ENCODE measurements at places on chromosomes 3 and 15.

GRCh38 chr15:31305796-31306425 lies 20.7 kb upstream of the KLF13 start:
- DNase-seq = no peak

DNA sequence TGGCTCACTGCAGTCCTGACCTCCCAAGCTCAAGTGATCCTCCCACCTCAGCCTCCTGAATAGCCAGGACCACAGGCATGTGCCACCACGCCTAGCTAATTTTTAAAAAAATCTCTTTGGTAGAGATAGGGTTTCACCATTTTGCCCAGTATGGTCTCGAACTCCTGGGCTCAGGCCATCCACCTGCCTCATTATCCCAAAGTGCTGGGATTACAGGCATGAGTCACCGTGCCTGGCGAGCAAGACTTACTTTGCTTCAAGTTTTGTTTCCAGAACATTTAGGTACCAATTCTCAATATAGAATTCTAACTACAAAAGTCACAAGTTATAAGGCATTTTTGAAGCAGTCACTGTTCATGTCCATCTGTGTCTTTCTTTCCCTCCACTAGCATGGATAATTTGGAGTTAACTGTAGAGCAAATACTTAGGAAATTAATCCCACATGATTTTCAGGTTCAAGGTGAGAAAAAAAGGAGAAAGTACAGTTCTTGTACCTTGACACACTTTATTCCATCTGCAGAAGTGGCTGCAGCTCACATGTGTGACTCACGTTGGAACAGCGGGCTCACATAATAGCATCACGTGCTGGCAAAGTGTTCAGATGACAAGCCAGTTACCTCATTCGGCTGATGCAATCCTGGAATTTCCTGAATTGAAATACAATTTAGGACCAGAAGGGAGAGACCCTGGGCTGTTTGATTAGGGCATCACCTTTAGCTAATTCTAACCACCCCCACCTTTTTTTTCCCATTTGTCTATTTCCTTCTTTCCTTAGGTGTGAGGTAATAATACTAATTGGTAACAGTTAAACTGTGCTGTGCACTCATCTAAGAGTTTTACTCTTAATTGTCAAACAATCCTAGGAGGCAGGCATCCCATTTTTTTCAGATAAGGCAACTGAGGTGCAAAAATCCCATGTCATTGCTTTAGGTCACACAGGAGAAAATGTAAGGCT lies 46.9 kb upstream of the NEDD4 start:
- no peak for DNase-seq

DNA sequence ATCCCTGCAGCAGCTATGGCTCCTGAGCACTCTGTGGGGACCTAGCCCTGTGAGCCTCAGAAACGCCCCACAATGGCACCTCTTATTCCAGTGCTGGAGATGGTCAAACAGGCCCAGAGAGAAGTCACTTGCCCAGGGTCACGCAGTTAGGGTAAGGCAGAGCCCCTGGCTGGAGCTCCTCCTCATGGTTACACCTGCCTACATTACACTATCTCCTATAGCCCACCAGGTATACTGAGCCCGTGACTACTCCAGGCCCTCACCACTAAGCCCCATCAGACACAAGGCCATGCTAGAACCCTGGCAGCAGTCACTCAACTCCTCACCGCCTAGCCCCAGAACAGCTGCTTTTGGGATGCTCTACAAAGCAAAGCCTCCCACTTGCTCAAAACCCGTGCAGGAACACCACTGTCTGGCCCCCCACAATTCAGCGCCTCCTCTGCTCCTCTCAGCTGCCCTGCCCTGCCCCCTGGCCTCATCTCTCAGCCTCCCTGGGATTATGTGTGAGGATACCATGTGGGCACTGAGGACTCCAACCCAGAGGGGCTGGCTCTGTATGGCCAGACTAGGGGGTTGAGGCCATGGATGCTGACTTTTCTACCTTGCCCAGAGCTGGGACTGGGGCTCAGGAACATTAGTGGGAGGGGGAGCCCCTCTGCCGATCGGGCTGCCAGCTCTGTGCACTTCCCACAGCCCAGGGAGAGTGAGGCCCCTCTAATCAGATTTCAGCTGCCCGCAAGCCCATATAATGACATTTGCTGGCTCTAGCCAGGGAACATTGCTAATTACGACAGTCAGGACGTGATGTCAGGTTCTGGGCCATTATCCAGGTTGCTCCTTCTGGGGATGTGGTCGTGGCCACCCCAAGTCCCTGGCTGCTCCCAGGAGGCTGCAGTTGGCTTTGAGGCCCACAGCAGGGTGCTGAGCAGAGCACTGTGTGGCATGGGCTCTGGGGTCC lies 4.0 kb downstream of the NT5DC2 start:
- DNase-seq = no peak

DNA sequence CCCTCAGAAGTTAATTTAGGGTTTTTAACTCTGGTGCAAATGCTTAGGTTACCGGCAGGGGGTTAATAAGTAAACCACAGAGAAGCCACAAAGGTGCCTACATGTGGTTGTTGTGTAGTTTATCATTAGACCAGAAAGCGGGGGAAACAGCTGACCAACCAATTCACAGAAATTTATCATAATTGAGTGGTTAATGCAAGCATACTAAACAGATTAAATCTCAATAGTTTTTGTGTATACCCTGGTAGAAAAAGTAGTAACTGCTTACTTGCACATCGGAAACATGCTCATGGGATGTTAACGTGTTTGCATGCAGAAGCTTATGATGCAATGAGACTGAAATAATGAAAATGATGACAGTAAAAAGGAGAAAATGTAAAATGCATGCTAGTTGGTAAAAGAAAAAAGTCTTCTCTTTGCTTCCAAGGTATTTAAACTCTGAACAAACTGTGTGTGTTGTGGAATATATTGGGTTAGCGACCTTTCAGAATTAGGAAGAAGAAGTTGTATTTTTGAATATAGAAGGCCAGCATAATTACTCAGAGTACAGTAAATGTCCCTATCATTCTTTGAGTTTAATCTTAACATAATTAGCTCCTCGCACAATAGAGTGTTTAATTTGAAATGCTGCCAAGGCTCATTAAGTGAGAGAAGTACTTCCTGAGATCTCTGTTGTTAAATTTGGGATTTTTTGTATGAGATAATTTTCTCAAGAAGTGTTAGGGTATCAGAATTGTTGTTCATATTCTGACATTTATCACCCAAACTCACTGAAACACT lies 316.2 kb downstream of the PTPRG start:
- DNase-seq = no peak

DNA sequence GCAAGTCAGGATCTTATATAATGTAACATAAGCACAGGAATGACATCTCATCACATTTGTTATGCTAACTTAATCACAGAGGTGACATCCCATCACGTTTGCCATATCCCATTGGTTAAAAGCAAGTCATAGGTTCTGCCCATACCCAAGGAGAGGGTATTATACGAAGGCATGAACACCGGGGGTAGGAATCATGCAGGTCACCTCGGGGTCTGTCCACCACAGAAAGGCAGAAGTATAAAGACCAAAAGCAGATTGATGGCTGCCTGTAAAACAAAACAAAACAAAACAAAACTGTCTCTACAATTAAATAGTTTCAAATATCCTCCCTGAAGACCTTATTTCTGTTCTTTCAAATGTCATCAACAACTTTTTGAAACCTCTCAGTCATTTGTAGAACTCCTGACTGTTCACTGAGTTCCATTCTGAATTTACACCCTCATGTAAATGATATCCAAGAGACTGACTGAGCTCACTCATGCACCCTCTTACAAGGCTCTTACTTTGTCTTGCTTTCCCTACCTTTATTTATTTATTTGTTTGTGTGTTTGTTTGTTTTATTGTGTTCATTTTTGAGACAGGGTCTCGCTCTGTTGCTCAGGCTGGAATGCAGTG lies 22.7 kb upstream of the ZNF639 start:
- DNase-seq = no peak

DNA sequence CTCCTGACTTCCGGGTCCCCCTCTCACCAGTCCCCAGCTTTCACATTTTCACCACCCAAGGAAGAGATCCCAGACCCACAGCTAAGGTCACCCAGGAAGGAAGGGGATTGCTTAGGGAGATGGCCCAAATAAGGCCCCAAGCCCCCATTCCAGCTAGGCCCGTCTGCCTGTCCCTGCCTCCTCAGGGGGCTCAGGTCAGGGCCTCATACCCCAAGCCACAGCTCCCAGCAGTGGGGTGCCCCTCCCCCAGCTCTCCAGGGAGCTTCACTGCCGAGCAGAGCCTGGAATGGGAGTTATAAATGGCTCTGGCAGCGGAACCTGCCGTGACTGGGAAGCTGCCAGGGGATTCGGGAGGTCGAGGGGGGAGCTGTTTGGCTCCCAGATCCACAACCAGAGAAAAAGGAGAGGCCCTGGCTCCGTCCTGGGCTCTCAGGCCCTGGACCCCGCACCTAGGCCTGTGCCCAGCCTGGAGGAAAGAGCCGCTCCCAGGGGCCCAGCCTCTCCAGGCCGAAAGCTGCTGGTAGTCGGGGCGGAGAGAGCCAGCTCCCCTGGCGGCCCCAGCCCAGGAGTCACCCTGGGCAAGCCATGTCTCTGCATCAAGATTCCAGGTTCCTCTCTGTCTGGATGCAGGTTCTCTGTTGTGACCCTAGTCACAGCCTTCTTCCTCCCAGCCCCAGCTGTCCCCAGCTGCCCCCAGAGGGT lies 550 bp downstream of the CCDC9B start:
- DNase-seq = no peak

DNA sequence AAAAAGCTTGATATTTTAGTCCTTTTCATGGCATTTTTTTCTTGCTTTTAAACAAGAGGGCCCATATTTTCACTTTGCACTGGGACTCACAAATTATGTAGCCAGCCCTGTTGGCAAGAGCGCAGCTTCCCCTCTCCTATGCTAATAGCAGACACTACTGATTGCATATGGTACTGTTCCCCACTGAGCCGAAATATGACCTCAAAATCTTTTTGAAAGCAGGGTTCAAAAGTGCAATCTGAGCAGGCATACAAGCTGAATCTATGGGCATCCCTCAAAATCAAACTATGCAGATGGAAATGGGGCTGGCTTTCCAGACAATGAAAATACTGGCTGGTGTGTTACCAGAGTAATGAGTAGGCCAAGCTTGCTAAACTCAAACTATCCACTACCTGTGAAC lies 225.2 kb upstream of the SETMAR start:
- DNase-seq = no peak

- DNase-seq = no peak
Observed at GRCh38 chr3:170055209-170055608, 17.4 kb downstream of the GPR160 start.

DNA sequence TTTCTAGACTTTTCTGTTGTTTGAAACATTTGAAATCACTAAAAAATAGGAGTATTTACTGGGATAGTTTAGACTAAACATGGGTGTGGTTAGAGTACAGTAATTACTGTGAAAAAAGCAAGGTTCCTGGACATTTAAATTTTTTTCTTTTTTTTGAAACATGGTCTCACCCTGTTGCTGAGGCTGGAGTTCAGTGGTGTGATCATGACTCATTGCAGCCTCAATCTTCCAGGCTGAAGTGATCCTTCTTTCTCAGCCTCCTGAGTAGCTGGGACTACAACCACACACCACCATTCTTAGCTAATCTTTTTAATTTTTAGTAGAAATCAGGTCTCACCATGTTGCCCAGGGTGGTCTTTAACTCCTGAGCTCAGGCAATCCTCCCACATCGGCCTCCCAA lies 20.4 kb upstream of the CELF6 start:
- no peak for DNase-seq

DNA sequence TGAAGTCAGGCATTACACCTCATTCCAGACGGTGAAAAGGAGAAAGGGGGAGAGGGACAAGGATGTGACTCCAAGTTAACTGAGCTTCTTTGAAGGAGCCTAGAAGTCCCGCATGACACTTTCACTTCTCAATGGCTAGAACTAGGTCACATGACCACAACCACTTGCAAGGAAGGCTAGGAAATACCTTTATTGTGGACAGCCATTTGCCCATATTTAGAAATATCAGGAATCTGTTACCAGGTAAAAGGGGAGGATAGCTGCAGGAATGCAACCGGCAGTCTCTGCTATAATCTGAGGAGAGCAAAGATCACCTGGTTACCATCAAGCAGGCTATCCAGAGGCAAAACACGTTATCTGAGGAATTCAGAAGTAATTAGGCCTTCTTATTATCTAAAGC lies 28.9 kb upstream of the PXYLP1 start:
- no peak for DNase-seq

GRCh38 chr15:97092656-97093055 lies 762.2 kb downstream of the NR2F2 start:
- DNase-seq = no peak

DNA sequence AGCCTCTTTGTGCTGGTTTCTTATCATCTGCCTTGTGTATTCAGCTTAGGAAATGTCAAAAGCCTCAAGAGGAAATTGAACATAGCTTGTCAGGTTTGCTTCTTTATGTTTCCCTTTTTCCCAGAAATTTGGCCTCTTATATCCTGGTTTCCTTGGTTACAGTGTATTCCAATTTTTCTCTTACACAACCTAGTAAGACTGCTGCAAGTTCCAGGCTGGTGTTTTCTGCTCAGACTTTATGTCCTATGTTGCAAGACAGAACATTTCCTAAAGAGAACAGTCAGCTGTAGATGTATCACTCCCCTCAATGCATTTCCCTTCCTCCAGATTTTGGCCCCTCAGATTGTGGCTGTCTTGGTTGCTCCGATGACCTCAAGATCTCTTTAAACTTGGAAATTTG lies 102.5 kb downstream of the SH3GL3 start:
- no peak for DNase-seq

- no peak for DNase-seq
Observed at GRCh38 chr3:50254577-50255250, 14.2 kb upstream of the SEMA3B start.

DNA sequence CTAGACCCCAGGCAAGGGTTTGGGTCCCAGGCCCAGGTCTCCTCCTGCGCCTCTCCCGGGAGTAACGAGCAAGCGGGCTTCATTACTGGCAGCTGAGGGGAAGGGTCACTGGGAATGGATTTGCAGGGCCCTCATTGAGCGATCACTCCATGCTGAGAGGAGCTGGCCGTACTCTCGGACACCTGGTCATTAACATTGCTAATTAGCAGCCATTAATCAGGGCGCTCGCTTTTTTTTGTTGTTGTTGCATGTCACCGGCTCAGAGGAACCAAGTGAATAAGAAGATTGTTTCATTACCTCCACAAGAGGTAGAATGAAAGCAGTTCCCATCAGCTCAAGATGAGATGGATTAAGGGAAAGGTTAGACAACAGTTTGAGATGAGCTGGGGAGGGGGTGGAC lies 293.0 kb upstream of the ATP11B start:
- DNase-seq = no peak

DNA sequence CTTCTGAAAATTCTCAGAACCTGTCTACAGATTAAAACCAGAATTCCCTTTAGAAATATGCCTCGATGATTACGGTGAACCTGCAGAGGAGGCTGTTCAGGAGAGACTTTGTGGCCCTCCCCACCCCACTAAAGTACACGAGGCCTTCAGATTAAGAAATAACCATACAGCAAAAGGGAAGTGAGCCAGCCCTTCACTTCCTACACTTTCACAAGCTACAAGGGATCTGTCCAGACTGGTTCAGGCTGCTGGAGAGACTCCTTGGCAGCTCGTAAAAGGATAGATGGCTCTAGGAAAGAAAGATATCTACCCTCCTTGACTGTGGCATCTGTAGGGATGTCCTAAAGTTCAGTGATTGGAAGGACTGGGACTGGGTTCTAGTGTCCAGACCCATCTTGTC lies 102.6 kb downstream of the ALDH1A2 start:
- DNase-seq = no peak

- no peak for DNase-seq
Observed at GRCh38 chr15:79724804-79725203, 172.0 kb downstream of the MTHFS start.

- no peak for DNase-seq
Observed at GRCh38 chr3:154842536-154842935, 237.6 kb upstream of the MME start.

- DNase-seq = no peak
Observed at GRCh38 chr15:89002830-89003229, 85.4 kb upstream of the ABHD2 start.

- no peak for DNase-seq
Observed at GRCh38 chr15:33341953-33342352, 31.2 kb downstream of the RYR3 start.

All from effector CD4-positive, alpha-beta T cell (primary cell).